ENCODE measurements at places on chromosomes 2 and 18.

GRCh38 chr2:158650646-158651357 lies 144.3 kb upstream of the DAPL1 start:
- no peak for DNase-seq

- DNase-seq: no peak
Measured at GRCh38 chr2:152559008-152559407, 158.3 kb downstream of the PRPF40A start.

- DNase-seq: no peak
Measured at GRCh38 chr2:217929757-217930707, 72.8 kb downstream of the TNS1 start.

- no peak for DNase-seq
Measured at GRCh38 chr18:75782204-75782603, 354.7 kb upstream of the SMIM21 start.

- no peak for DNase-seq
Measured at GRCh38 chr2:54271189-54271588, 15.2 kb upstream of the TSPYL6 start.

DNA sequence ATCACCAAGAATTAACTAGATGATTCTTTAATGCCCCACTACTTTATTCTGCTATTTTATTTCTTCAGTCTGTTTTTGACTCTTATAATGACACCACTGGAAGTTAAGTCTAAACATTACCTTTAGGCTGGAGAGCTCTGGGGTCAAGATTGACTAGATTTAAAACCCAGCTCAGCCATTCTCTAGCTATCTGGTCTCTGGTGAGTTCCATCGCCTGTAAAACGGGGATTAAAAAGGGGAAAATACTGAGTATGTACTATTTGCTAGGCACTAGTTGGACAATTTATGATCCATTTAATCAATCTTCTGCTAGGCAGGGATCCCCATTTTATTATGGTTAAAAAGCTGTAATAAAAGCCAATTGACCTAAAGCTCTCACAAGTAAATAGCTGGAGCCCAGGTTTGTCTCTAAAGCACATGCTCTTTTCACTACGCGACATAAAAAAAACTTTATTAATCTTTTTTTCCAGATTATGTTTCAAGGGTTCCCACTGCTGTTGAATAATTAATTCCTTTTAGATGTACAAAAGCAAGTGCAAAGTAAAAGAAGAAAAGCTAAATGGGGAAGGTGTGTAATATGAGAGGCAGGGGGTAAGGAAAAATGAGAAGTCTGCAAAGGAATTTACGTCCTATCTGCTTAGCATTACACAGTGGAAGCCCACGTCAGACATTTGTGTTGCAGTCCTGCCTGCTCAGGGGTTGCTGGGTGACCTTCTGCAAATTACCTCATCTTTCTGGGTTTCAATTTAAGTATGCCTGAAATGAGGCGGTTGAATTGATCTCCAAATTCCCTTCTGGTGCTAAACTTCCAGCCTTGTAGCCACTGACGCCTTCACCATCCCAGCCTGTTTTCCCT lies 918 bp upstream of the NABP1 start:
- peak; percentile 94 for DNase-seq

GRCh38 chr18:2572171-2572569 lies 813 bp downstream of the NDC80 start:
- DNase-seq: no peak

DNA sequence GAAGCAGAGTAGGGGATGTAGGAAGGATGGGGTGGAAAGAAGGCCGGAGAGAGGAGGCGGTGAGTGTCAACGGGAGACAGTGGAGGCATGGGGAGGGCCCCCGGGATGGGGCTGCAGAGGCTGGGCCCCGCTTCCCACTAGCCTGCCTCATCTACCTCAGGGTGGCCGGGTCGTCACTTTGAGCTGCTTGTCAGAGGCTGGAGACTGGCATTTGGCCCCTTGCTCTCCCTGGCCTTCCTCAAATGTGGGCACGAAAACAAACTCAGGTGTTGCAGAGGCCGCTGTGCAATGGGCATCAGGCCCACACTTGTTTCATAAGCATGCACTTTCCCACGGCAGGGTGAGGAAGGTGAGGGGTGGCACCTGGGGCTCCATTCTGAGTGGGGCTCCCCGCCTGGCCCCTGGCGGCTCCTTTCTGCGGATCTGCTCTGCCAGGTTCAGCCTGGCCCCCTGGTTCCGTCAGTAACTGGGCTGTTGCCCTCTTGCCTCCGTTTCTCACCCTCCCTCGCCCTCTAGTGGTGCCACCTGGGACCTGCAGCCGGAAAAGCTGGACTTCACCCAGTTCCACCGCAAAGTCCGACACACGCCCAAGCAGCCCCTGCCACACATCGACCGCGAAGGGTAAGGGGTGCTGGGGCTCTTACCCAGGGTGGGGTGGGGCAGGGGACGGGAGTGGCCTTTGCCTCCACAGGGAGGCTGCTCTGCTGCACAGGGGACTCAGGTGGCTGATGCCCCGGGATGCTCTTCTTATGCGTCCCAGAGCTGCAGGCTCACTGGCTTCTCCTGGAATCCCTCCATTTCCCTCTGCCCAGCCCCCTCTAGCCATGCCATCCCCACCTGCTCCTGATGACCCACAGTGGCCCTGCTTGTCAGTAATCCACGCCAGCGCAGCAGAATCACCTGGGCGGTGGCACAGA lies 125.4 kb downstream of the CTIF start:
- peak; percentile 68 for DNase-seq

DNA sequence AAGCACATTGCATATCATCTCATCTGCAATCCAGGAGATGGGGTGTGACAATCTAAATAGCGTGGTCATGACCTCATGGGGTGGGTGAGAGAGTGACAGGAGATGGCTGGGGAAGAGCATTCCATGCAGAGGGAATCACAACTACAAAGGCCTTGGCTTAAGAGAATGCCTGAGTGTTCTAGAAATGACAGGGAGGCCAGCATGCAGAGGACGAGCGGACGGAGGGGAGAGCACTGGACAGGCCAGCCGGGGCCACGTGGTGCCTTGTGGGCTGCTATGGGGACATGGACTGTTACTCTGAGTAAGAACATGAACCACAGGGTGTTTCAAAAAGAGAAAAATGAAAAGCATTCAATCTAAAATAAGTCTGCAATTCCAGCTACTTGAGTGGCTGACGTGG lies 117.9 kb upstream of the ODC1 start:
- DNase-seq: no peak

Measured in cardiac muscle cell (in vitro differentiated cells and primary cell).